ENCODE measurements at places on chromosomes 4 and X.

DNA sequence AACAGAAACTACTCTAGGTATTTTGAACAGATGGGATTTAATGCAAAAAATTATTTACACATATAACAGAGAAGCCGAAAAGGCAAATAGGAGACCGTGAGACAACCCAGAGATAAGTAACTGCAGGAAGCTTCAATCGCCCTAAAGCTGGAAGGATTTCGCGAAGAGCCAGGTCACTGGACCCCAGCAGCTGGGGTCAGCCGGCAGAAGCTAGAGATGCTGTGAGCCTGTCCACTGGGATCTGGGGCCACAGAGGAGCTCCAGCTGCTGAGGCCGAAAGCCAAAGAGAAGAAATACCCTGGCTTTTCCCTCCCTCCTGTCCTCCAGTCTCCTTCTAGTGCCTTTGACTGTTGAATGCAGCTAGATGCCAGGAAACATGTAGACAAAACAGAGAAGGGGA lies 192.8 kb upstream of the BCOR start:
- DNase-seq: no peak

- DNase-seq: no peak
Observed at GRCh38 chr4:102553982-102554381, 52.8 kb downstream of the NFKB1 start.

DNA sequence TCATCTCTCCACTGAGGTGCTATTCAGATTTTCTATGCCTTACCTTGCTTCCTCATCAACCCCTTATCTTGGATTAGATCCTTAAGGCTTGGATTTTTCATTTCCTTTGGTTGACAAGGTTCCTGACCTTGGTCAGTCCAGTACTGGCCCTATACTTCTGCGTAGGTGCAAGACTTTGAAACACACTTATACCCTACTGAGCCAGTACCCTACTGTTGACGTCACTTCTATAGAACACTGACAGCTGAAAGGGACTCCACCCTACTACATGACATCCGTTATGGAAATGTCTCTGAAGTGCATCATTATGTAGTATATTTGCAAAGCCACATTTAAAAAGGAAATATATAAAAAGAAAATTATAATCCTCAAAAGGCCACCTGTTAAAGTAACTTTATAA lies 12.0 kb upstream of the PLS3 start:
- no peak for DNase-seq

- DNase-seq: no peak
Observed at GRCh38 chrX:51860679-51861078, 32.7 kb upstream of the MAGED1 start.

DNA sequence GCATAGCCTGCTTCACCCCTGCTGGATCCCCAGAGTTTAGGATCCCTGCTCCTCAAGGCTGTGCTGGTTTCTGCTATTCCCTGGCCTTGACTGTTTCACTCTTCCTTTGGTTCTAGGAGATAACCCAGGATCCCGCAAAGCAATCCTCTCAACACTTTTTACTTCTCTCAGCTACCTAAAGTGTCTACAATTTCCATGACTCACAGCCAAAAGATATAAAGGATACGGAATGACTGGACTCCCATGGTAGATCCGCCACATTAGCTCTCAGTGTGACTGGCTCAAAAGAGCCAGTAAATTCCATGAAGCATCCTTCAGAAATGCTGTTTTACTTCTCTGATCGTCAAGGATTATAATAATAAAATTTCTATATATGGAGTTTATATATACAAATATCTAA lies 66.3 kb upstream of the TMEM164 start:
- DNase-seq: no peak

DNA sequence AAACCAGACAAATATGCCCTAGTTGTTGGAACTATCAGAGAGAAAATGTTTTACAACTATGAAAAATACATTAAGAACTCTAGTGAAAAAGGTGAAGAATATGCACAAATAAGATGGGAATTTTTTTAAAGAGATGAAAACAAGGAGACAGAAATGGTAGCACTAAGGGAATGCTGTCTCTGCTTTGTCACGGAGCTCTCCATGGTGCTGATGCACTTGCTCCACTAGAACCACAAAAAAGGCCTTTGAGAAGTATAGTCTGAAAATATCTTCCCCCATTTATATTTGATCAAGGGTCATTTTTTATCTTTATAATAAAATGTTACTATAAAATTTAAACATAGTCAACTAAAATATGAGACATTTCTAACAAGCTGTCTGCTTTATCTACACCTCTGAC lies 1655.5 kb upstream of the AGA start:
- DNase-seq: no peak

- DNase-seq: no peak
Observed at GRCh38 chr4:6647582-6648230, 7.2 kb downstream of the MRFAP1 start.

GRCh38 chr4:55731959-55732358 lies 87.6 kb upstream of the EXOC1L start:
- no peak for DNase-seq

GRCh38 chr4:142379277-142380051 lies 466.6 kb downstream of the INPP4B start:
- DNase-seq: no peak

DNA sequence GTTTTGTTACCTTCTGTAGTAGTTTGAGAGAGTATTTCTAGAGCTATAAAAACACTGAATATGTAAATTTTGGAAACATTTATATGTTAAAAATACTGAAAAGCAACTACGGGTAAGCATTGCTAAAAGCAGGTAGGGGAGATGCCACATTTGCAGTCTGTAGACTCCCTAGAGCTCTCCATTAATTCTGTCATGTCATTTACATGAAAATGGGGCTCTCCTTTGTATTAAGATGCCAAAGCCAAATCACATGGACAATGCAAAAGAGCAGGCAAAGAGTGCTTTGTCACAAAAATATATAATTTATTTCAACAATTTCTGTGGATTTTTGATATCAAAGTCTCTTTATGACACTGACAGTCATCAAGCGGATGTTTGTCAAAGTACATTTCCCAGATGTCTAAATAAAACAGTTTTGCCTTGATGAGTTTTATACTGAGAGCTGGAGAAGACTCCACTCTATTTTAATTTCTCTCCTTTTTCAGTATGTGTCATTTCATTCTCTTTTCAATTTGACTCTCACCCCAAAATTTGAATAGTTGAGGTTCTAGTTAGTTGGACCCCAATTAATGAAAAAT lies 51.8 kb downstream of the LDB2 start:
- DNase-seq: no peak

GRCh38 chr4:19944251-19944650 lies 307.5 kb upstream of the SLIT2 start:
- no peak for DNase-seq

DNA sequence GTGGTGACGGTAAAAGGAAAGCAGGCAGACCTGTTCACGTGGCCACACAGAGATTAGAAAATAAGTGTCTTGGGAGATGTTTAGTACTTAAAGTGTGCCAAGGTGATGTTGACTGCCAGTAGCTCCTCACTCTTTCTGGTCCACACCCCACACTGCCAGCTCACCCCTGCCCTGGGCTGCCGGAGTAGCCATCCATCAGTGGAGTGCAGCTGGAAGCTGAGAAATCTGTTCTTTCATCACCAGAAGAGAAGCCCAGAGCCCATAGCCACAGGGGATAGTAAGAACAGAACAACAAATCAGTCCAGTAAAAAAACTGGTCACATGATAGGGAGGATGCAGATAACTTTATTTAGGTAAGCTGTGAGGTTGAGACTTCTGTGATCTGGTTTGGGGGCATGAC lies 64.1 kb downstream of the WWC2 start:
- DNase-seq: no peak

- DNase-seq: no peak
Observed at GRCh38 chr4:128301979-128302378, 14.4 kb upstream of the PGRMC2 start.

DNA sequence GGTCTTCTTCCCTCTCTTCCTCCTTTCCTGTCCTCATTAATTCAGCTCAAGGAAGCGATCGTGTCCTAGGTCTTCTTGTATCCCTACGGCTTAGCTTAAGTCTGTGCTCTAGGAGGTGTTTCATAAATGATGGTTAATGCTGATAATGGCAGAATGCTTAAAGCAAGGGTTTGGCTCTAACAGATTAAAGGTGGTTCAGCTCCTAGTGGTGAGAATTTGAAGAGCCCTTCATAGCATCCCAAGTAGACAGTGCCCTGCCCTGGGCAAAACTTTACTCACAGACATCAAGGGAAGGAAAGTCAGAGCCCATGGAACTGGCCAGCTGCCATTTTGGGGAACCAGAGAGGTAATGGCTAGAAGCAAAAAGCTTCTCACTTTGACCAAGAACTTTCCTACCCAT lies 47.0 kb upstream of the PGRMC1 start:
- DNase-seq: no peak

GRCh38 chr4:184644553-184645307 lies 4.5 kb downstream of the CASP3 start:
- no peak for DNase-seq

DNA sequence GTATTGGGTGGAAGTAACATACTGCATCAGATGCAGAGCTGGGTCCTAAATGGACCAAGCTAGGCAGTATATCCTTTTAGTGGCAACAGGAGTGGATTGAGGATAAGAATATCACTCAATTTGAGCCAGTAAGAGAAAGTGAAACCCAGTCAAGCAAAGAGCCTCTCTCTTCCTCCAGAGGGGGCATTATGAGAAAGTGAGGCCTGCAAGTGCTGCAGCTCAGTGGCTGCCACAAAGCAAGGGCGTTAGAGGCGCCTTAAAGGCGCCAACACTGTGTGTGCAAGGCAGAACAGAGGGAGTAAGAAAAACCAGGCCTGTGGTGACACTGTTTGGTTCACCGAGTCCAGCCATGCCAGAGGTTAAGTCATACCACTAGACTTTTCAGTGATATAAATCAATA lies 17.5 kb downstream of the STX18 start:
- DNase-seq: no peak

DNA sequence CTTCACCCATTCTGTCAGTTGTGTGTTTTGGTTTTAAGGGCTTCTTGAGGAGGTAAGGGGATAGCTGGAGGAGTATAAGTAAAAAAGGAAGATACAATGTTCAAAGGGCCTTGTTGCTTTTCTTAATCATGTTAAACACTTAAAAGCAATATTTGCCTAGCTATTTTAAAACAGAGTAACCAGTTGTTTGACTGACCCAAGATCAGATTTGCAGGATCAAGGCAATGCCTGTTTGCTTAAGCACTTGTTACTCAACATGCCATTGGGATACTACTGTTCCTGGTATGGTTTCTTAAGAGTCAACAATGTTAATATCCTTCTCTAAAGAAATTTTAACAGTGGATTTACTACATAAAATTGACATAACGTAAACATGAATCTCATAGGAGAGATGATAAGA lies 2.6 kb downstream of the DCLK2 start:
- no peak for DNase-seq

DNA sequence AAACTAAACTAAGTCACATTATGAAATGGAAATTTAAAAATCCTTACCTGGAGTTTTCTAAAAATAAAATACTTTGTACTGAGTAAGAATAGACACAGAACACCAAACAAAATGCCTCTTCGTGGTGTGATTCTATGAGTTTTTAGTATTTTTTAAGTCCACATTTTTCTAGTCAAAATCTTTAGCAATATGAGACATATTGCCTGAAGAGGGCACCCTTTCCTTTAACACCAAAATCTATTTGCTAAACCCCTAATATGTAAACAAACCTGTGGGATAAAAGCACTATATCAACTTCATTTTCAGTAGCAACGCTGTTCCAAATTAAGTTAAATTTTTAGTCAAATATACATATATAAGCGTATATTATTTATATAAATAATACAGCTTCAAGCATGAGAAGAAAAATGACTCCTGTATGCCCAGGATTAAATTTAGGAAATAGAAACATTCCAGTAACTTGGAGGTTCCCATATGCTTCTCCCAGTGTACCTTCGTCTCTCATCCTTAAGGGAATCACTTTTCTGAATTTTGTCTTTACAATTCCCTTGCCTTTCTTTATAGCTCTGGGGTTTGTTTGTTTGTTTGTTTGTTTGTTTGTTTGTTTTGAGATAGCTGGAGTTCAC lies 23.0 kb upstream of the PGM2 start:
- no peak for DNase-seq

DNA sequence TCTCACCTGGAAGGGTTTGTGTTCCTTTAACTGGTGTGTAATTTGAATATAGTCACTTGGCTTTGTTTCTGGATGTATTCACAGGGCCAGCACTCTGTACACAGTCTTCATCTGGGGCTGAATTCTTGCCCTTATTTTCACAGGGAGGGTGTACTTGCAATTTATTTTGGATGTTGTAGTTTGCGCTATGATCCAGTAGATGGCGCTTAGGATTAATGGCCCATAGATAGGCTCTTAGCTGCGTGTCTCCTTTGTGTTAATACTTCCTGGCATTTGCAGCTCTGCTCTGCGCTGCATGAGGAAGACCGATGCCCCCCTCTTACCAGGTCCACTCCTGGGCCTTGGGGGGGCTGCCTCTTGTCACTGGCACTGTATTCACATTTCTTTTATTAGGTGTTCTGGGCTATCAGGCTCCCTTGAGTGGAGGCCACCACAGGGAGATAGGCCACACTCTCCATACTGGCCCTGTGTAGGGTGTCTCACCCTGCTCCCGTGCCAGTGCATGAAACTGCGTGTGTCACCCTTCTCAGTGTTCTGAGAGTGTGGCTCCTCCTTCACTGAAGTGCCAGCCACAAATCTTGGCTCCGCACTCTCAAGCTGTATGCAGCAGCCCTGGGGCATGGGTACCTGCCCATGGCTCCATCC lies 562.2 kb downstream of the ZIC3 start:
- no peak for DNase-seq

DNA sequence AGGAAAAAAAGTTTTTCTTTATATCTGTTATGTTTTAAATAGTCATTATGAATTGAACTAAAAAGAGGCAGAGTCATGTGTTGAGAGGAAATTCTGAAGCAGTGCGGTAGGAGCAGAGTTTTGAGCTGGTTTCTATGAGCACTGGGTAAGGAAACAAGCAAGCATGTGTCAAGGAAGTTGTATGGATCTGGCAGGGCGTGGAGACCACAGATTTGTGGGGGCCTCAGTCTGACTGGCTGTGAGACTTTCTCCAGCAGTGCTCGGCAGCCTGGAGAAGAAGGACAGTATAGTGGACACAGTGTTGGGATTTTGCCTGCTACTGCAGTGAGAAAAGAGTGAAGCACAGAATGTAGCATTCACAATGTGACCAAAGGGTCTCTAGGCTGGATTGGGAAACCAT lies 399.1 kb downstream of the INPP4B start:
- no peak for DNase-seq

DNA sequence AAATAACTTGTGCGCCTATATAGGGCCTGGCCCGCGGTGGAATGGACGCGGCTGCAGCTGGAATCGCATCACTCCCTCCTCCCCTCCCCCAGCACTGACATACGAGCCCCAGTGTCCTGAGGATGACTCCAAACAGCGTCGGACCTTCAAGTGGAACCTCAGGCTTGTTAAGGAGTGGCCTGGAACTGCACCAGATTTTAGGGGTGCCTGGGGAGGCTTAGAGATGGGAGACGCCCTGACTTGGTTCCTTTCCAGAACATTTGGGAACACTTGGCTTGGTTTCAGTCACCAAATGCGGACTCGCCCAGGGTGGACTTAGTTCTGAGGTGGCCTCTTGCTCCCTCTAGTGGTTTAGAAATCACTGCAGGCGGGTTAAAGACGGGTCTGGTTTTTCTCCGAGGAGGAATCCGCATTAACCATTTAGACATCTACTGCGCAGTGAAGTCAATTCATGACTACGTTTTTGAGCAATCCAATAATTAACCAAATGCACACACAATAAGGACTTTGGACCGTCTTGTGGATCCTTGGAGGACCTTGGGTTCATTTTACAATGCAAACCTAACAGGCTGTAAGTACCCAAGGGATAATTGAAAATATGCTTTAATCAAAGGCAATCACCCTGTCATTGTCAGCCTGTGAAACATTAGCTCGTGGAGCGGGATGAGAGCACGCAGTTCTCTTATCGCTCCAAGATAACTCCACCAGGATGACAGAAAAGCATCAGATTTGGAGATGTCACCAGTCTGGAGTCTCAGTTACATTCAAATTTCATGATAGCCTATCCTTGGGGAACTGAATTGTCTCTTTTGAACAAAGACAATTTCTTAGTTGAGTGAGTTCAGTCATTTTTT lies 11.2 kb upstream of the PDGFRA start:
- peak; percentile 53 for DNase-seq
